Brain pericyte (primary cell): ENCODE measurements at places on chromosomes 13 and 19.

DNA sequence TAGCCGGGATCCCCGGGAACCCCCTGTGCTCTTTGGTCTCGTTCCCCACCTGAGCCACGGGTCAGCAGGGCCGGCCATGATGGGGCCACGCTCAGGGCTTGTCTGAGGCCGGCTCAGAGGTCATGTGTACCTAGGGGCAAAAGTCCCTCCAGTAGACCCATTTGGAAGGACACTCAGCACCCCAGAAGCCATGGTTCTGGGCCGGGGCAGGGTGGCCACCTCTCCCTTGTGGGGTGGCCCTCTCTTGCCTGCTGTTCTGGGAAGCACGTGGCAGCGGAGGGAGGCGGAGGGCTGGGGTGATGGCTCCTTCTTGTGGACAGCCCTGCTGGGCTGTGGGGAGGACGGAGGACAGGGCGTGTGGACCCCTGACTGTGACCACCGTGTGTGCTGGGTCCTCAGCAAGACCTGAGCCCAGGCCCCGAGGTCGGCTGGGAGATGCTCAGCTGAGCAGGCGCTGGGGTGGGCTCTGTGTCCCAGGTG, 6.4 kb upstream of the PEAK3 start:
- no peak for DNase-seq

DNA sequence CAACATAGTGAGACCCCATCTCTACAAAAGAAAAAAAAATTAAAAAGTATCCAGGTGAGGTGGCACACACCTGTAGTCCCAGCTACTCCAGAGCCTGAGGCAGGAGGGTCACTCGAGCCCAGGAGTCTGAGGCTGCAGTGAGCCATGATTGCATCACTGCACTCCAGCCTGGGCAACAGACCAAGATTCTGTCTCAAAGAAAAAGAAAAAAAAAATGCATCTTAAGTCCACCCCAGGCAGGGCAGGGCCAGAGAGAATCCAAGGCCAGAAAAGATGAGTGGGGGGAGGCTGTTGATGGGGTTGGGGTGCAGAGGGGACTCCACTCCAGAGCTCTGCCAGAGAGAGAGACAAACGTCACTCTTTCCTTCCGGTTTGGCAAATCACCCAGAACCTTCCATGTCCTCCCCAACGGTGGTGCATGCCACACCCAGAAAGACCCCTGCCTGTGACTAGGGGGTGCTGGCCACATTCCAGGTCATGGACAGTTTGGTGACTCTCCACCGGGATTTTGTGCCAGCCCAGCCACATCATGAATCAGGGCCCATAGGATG, 431 bp downstream of the FUT3 start:
- no peak for DNase-seq

- no peak for DNase-seq
These were observed 79.3 kb upstream of the TEX29 start for GRCh38 chr13:111241006-111241755.

DNA sequence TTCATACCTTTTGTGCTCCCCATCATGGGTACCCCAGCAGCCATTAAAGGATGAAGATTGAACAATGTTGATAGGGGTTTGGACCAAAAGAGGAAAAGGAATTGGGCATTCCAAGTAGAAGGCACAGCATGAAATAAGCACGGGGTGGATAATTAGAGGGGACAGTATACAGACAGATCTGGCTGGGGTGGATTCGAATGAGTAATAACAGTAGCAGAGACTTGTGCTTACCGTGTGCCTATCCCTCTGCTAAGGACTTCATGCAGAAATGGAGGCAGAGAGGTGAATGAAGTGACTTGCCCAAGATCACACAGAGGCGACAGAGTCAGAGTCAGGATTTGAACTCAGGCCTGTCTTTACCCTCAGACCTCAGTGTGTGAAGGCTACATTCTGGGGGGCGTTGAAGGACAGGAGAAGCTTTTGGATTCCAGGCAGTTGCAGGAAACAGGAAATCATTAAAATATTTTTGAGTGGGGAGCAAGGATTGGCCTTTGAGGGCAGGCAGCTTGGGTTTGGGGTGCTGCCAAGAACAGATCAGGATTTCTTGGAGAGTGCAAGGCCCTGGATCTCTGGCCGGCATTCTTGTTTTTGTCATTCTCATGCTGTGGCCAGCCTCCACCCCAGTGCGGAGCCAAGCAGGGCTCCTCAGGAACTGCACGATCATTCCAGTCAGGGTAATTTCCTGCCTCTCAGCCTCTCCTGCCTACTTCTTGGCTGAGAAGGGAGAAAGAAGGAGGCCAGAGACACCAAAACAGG, 18.7 kb downstream of the PAF1 start:
- no peak for DNase-seq

GRCh38 chr19:55646889-55647731, 902 bp upstream of the CCDC106 start:
- DNase-seq, result no peak

DNA sequence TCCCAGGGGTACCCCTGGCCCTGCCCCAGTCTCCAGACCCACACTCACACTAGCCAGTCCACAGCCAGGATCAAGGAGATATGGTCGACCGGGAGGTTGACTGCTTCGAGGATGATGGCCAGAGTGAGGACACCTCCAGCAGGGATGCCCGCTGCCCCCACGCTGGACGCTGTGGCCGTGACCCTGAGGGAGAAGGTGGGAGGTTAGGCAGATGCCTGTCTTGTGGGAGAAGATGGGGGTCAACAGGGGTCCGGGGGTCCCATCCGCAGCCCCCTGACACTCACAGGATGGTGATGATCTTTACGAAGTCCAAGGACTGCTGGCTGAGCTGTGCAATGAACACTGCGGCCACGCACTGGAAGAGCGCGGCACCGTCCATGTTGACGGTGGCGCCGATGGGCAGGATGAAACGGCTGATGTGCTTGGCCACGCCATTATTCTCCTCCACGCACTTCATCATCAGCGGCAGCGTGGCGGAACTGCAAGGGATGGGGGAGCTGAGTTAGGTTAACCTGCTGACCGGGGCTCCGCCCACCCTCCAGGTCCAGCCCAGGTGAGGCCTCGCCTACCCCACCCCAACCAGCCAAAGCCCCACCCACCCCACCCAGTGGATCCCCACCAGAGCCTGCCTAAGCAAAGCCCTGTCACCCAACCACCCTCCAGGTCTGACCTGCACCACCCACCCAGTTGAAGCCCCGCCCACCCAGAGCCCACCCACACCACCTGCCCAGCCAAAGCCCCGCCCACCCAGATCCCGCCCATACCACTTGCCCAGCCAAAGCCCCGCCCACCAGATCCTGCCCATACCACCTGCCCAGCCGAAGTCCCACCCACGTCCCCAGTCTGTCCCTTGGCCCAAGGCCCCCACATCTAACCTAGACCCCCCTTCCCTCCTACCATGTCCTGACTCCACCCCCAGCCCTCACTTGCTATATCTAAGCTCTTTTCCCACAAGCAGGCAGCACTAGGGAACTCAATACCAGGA, 11.2 kb downstream of the SLC1A5 start:
- no peak for DNase-seq

- no peak for DNase-seq
These were observed 18.1 kb downstream of the RNASEH2B start for GRCh38 chr13:50927701-50928100.

DNA sequence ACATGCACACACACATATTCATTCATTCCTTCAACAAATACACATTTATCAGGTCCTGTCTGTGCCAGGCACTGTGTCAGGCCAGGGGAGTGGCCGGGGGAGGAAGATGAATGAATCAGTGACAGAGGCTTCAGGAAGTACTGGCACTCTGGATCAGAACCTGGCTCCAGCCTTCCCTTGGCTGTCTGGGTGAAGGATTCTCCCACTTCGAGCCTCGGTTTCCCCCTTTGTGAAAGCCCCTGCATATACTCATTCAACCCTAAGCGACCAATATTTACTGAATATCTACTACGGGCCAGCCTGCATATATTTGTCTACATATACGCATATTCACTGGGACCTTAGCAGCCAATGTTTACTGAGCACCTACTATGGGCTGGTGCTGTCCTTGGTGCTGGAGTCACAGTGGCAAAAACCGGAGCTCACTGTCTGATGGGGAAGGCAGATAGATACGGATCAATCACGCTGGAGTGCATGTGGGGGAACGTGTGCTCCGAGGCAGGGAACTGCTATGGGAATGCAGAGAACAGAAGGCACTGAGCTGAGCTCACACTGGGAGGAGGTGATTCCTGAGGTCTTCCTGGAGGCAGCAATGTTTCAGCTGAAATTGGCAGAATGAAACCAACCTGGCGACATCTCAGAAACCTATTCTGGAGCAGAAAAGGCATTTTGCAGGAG, 636 bp upstream of the ZNF579 start:
- no peak for DNase-seq

DNA sequence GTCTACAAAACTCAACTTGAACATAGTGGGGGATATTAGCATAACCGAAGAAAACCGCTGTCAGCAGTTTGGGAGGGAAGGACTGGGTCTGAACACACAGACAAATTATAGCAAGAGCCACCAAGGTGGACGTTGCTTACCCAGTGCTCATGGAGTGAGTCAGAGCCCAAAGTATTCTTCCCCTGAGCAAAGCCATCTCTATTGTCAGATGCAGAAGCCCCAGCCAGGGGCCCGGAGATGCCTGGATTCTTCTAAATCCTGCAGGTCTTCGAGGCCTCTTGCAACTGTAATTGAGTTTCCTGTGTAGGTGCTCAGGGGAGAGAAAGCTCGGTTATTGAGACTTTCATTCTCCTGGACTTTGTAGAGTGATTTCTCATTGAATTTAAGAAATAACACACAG, 384.5 kb downstream of the IRS2 start:
- no peak for DNase-seq

- no peak for DNase-seq
These were observed 13.5 kb downstream of the ERVV-2 start for GRCh38 chr19:53057904-53058580.

DNA sequence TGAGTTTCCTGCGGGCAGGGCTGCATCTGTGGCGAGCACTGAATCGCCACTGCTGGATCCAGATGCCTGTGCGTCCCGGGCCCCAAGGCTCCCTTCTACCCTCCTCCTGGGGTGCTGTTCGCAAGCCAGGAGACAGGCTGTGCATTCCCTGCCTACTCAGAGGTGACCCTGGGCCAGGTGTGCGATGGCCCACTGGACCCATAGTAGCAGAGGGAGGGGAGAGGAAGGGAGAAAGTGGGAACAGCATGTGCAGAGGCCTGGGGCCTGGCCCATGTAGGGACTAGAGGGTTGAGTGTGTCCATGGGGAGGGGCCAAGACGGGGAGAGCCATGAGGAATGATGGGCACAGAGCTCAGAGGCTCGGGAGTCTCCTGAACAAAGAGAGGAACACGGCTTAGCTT, 27.3 kb downstream of the CARM1 start:
- DNase-seq, result no peak

GRCh38 chr19:12769689-12770088, 5.7 kb downstream of the HOOK2 start:
- no peak for DNase-seq

DNA sequence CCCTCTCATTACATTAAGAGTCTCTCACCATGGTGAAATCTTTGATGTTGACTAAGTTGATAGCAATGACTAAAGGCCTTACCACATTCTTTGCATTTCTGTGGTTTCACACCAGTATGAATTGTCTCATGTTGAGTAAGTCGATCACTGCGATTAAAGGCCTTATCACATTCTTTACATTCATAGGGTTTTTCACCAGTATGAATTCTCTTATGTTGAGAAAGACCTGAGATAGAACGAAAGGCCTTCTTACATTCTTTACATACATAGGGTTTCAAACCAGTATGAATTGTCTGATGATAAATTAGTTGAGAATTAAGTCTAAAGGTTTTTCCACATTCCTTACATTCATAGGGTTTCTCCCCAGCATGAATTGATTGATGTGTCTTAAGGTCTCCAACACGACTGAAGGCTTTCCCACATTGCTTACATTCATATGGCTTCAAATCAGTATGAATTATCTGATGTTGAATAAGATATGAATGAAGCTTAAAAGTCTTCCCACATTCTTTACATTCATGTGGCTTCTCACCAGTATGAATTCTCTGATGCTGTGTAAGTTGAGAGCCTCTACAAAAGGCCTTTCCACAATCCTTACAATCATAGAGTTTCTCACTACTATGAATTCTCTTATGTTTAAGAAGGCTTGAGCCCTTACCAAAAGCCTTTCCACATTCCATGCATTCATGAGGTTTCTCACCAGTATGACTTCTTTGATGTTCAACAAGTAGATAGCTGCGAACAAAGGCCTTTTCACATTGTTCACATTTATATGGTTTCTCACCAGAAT, 45.6 kb downstream of the ZNF283 start:
- no peak for DNase-seq

GRCh38 chr19:31149441-31149941, 199.7 kb downstream of the TSHZ3 start:
- no peak for DNase-seq

- no peak for DNase-seq
These were observed 20.2 kb upstream of the PNMA8B start for GRCh38 chr19:46515879-46516350.

GRCh38 chr19:11125994-11126685, 29.4 kb downstream of the SPC24 start:
- no peak for DNase-seq

DNA sequence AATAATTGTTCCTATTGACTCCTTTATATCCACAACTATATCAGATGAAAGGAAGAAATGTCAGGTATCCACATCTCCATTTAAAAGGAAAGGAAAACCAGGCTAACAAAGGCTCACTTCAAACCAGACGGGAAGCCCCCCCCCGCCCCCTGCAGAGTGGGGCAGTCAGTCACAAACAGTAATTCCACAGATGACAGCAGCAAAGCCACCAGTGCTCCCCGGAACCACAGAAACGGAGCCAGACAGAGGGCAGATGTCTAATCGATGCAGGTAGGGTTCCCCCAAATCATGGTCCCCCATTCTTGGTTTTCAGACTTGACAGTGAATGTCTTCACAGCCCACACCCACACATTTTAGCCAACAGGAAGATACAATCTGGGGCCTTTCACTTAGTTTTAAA, 100.8 kb downstream of the STK24 start:
- no peak for DNase-seq

- no peak for DNase-seq
These were observed 636 bp upstream of the FOXO1 start for GRCh38 chr13:40666933-40667621.

DNA sequence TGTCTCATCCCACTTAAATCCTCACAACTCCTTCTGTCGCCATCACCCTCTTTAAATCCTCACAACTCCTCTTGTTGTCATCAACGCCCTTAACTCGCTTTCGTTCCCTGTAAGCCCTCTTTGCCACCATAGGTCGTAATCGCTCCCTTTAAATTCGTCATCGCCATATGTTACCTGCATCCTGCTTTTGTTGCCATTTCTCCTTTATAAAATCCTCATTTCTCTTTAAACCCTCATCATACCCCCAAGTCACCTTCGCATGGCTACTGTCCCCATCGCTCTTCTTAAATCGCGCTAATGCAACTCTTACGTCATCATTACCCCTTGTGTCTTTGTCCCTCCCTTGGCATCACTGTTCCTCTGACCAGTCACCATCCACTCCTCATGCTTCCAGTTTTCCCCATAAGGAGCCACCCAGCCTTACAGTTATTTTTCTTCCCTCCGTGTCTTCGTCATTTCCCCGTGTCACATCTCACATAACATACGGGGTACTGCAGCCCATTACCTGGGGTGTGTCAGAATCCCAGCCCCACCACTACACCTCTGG, 539 bp downstream of the PLD3 start:
- DNase-seq, result no peak

GRCh38 chr19:5293612-5294378, 46.8 kb downstream of the PTPRS start:
- peak; percentile 24 for DNase-seq
